IMR-90 (cell line): ENCODE measurements at places on chromosomes 3 and 15. TPM values are rescaled to one million over a fixed set of nuclear protein-coding genes. Genes with fewer than 3 reads are reported as not detected.

The SEC61A1 gene
- 478 and 487 TPM in 2 replicates for total RNA-seq

The APOD gene
- not detected in 2 replicates for total RNA-seq

The PARP14 gene
- 23.1 and 28.6 TPM in 2 replicates for total RNA-seq

The MYLK gene
- 484 and 521 TPM in 2 replicates for total RNA-seq

The TRAT1 gene
- not detected in 2 replicates for total RNA-seq
